ENCODE measurements at places on chromosomes 16 and 17. TPM values are rescaled to one million over a fixed set of nuclear protein-coding genes. Genes with fewer than 3 reads are reported as not detected.

Gene NR1D1
- 63.7 TPM for total RNA-seq

Gene MYH2
- not detected for total RNA-seq

Gene GPR142
- not detected for total RNA-seq

GRCh38 chr17:48678141-48678971, 44.0 kb downstream of the PRAC1 start:
- no peaks in the 10 kb centered on the region for H3K36me3 ChIP-seq
- peak overlapping the region; percentile 12 for H3K27ac ChIP-seq
- peak overlapping the region; percentile 12 for H3K4me3 ChIP-seq
- H3K4me1 ChIP-seq = peaks cover 13% of the 10 kb centered on the region

GRCh38 chr17:40833882-40834281, 11.5 kb upstream of the KRT10 start:
- H3K36me3 ChIP-seq = peaks cover 16% of the 10 kb centered on the region
- DNase-seq = no peak
- no peaks in the 10 kb centered on the region for H3K27me3 ChIP-seq
- no peaks in the 10 kb centered on the region for H3K4me1 ChIP-seq

- H3K4me3 ChIP-seq = no peak overlapping the region
- peak; percentile 41 for DNase-seq
- no peak overlapping the region for H3K27ac ChIP-seq
- no peaks in the 10 kb centered on the region for H3K4me1 ChIP-seq
These were observed 18.9 kb upstream of the P2RX1 start for GRCh38 chr17:3935140-3935542.

- peak; percentile 68 for DNase-seq
- H3K4me1 ChIP-seq = no peaks in the 10 kb centered on the region
- no peaks in the 10 kb centered on the region for H3K36me3 ChIP-seq
- H3K27ac ChIP-seq = no peak overlapping the region
These were observed 19.1 kb downstream of the OSBPL7 start for GRCh38 chr17:47802341-47803022.

GRCh38 chr16:71520550-71520949, 5.7 kb upstream of the CHST4 start:
- no peaks in the 10 kb centered on the region for H3K36me3 ChIP-seq
- H3K4me3 ChIP-seq = no peak overlapping the region
- no peaks in the 10 kb centered on the region for H3K4me1 ChIP-seq
- DNase-seq = no peak
- H3K27ac ChIP-seq = no peak overlapping the region

DNA sequence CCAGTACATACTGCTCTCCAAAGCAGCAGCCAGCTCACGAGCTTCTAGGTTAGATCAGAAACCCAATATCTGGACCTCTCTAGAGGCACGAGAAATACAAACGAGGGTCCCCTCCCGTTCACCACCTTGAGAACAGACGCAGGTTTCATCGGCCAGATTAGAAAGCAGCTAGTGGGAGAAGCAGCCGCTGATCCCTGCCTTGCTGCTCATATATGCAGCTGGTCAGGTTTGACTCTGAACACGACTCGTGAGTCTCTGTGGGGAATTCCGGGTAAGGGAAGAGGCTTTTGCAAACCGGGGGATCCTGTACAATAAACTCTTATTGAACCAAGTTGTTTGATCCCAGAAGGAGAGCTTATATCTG, 1.6 kb downstream of the VAT1L start:
- H3K27me3 ChIP-seq = peaks cover 64% of the 10 kb centered on the region
- H3K27ac ChIP-seq = no peak overlapping the region
- no peaks in the 10 kb centered on the region for H3K4me1 ChIP-seq
- DNase-seq = no peak
- no peak overlapping the region for H3K4me3 ChIP-seq

- peaks cover 32% of the 10 kb centered on the region for H3K4me1 ChIP-seq
- no peaks in the 10 kb centered on the region for H3K27me3 ChIP-seq
- peak within 1 kb of the TSS; percentile 78 for H3K27ac ChIP-seq
- DNase-seq = no peak
- peak within 1 kb of the TSS; percentile 85 for H3K4me3 ChIP-seq
These were observed at the start of gene DBNDD1 for GRCh38 chr16:90018652-90019542. Gene DBNDD1, minus strand, starts transcription at chr16:90019456. Its CDS starts 115 bp downstream, at chr16:90019341.

GRCh38 chr16:7025616-7026190, 306.9 kb upstream of the RBFOX1 start:
- no peak for DNase-seq
- no peaks in the 10 kb centered on the region for H3K27me3 ChIP-seq
- H3K4me3 ChIP-seq = no peak overlapping the region
- no peaks in the 10 kb centered on the region for H3K36me3 ChIP-seq
